Activated CD4-positive, alpha-beta T cell treated with anti-CD3 and anti-CD28 coated beads, Interleukin-2, amount 10 ng/mL, durations not matched to agents 7 days and 5 days (primary cell): ENCODE measurements at places on chromosomes 3 and 15. TPM values are rescaled to one million over a fixed set of nuclear protein-coding genes. Genes with fewer than 3 reads are reported as not detected.

The CCPG1 gene
- 13.0 TPM for total RNA-seq

The RAD51 gene
- total RNA-seq = 66.7 TPM

The C15orf62 gene
- 1.3 TPM for total RNA-seq

The ATP13A5 gene
- total RNA-seq = not detected

The MASP1 gene
- not detected for total RNA-seq

The LTF gene
- not detected for total RNA-seq

DNA sequence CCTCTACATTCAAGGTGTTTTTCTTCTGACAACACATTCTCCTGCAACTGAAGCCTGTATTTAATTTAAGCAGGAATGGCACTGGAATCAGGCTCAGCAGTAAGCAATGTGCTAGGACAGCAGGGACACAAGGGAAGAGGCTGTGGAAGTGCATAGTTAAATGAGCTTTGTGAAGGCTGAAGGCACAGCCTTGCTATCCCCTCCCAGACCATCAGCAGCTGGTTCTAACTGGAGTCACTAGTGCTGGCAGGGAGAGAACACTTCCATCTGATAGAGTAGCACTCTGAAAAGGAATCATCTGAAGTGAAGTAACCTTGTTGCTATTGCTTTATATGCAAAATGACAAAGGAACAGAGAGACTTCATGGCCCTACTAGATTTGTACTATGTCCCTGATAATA is 14.7 kb downstream of the UQCC5 start:
- DNase-seq = no peak

DNA sequence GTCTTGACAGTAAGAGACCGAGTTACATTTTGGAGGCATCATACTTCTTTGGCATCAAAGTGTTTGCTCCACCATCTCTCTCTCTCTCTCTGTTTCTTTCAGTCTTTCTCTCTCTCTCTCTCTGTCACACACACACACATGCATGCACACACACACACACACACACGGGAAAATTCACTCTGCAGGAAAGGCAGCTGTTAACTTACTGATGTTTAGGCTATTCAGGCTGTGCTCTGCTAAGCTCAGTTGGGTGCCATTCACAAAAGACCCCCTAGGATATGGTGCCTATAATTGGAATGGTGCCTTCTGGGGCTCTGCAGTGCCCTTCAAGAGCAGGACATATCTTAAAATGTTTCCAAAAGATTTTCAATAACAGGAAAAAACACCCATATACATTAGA is 78.2 kb downstream of the KCNH8 start:
- DNase-seq = no peak

- DNase-seq = no peak
Measured at GRCh38 chr3:4670352-4670751, 177.2 kb downstream of the ITPR1 start.

GRCh38 chr3:150248116-150248887 is 159.8 kb upstream of the TSC22D2 start:
- DNase-seq = no peak

DNA sequence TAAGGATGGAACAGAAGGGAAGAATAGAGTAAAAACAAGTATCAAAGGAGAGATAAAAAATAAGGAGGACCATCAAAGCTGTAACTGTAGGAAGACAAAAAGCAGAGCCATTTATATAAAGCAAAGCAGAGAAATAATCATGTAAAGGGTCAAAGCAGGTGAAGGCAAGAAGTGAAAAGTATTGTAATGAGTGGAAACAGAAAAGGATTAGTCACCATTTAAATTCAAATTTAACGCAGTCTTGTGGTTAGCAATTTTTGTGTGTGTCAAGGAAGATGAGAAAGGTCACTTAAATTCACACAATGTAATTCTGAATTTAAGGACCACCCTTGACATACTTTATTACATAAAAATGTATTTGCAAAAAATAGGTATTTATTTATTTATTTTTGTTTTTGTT is 567.8 kb downstream of the ROBO1 start:
- no peak for DNase-seq

DNA sequence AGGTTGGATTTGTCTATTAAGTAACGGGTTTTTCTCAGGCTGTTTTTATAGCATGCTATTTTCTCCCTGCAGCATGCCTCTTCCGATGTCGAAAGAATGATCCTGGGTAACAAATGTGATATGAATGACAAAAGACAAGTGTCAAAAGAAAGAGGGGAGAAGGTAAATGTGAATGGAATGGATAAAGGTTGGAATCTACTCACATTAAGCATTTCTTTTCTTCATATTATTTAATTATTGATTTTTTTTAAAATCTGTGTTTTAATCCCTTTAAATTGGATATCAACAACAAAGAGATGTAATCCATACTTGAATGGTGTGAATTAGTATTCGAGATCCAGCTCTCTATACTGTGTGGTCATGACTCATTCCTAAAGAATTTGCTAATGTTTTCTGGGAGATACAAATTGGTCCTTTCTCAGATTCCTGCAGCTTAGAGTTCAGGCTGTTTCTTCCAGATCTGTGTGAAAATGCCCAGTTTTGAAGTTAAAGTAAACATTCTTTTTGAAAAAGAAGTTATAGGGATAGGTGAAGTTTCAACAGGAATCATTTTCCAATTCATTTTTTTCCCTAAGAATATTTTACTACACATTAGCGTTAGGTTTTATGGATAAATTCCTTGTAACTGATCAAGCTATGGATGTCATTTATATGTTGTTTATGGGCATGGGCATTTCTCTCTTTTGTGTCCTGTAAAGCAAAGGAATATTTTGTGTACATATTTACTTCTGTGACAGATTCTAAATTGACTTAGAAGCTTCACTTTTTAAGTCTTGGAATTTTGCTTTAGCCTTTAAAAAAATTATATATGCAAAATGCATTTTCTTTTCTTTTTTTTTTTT is 20.8 kb upstream of the APH1B start:
- DNase-seq = no peak

DNA sequence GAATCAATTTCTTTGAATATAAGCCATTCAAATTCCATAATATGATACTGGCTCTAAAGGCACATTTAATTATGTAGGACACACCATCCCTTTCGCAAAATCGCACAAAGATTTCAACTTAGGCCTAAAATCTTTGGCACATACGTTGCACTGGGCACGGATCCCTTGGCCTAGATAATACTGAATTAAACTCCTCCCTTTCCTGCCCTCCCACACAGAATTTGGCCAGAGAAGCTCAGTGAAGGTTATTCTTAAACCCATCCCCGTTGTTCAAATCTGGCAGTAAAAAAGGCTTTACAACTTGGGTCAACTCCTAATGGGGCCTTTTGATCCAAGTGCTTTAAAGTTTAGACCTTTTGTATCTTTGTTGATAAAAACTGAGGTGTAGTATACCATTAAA is 247.2 kb downstream of the PTPRG start:
- DNase-seq = no peak

DNA sequence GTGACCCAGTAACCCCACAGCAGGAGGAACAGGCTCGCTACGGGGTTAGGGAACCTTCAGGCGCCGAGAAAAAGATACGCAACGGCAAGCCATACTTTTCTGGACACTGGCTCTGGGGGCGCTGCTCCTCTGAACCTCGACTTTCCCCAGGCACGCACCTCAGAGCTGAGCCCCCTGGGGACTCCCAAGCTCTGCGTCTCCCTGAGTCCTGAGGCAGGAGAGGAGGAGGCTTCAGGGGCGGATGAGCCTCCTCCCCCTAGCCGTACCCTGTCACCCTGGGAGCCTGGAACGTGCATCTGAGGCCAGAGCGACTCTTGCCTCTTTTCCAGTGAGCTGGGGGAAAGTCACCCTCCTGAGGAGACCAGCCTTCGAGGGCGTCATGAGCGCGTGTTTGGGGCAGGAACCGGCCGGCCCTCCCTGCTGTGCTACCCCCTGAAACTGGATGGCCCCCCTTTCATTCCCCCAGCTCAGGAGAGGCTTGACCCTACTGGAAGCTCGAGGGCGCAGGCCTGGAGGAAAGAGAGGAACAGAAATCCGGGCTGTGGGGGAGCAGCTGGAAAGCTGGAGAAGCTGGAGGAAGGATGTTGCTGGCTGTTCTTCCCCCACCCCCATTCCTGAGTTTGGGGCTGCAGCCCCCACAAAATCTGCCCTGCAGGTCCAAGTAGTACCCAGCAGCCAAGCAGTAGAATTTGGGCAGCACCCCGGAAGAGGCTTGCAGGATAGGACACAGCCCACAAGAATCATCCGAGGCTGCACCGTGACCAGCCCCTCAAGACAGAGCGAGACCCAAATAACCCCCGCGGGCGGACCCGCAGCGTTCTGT is 25.1 kb upstream of the POLG start:
- DNase-seq = no peak

- peak; percentile 81 for DNase-seq
Measured at GRCh38 chr3:68057637-68058320, 403.4 kb upstream of the SUCLG2 start.

DNA sequence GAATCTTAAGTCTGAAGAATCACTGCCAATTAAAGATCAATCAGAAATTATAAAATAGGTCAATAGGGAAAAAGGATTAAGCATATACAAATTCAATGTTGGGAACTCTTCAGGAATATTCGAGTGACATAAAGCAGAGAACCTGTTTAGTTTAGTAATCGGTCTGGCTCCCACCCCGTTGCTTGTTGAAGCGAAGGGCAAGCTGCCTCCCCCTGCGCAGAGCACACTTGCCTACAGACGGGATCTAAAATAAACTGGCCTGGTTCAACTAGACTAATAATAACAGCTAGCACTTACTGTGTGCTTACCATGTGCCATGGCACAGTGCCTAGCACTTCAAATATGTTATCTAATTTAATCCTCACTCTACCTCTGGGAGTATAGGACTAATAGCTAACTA is 8.6 kb downstream of the SEMA6D start:
- no peak for DNase-seq

DNA sequence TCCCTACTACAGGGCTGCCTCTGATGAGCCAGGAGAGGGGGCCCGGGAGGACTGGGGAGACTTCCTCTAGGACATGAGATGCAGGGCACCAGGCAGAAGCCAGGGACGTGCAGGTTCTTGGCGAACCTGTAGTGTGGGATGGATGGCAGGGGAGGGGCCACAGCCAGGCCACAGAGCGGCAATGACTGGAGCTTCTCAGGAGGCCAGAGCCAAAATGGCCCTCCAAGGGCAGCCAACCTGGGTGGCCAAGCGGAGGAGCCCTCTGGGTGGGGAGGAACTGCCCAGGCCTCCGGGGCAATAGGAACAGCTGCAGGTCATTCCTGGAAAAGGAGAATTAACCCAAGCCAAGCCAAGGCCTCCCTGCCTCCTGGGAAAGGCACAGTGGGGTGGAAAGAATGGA is 224.5 kb downstream of the XXYLT1 start:
- no peak for DNase-seq

DNA sequence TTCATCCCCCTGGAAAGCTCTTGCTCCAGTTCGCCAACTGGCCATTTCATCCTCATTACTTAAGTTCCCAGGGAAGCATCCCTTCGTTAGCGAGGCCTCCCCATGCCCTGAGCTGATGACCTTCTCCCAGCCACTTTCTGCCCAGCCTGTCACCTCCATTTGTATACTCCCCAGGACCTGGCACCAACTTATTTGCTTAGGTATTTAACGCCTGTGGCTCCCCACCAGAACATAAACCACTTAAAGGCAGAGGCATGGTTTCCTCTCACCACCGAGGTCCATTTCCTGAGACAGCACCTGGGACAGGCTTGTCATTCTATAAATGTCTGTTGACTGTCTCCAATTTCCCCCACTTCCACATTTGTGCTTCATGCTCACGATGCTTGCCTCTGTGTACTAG is 189.0 kb downstream of the ZNF621 start:
- DNase-seq = peak; percentile 12

DNA sequence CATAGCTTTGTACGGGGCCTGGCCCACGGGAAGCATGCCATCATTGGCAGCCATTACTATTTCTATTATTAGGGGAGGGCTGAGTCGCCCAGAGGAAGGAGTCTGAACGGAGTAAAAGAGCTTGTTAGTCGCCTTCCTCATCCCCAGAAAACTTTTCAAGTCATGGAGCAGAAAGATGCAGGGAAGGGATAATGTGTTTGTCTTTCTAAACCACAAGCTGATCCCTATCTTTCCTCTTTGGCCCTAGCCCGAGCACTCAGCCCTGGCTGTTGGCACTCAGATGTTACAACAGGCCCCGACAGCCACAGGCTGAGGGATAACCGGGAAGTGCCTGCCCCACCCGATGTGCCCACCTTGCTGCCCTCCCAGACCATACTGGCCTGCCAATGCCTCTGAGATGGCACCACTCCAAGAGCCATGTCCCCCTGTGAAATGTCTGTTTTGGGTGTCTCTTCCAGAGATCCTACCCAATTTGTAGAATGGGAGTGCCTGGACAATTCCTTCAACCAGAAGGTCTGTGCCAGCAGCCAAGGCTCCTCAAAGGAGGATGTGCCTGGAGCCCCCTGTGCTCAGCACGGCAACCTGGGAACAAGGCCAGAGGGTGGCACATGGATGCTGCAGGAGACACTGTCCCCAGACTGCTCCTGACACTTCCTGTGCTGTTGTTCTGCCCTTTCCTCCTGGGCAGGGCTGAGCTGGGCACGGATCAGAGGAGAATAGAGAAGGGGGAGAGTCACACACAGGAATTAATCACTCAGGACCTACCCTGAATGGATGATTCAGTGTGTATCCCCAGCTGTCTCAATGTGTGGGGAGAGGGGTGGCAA is 10.8 kb downstream of the PAK6 start:
- DNase-seq = no peak

GRCh38 chr3:189138901-189139610 is 32.7 kb upstream of the TPRG1 start:
- DNase-seq = no peak

DNA sequence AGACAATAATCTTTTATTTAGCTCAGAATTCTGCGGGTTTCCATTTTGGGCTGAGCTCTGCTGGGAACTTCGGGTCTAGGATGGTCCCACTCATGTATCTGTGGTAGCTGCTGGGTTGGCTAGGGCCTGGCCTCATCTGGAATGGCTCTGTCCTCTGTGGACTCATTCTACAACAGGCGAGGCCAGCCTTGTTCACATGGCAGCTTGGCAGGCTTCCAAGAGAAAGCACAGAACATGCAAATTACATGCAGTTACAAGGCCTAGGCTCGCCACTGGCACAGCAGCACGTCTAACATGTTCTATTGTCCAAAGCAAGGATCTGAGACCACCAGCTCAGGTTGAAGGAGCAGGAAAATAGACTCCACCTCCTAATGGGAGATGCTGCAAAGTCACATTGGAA is 431.4 kb downstream of the PDCD6IP start:
- DNase-seq = no peak
